ENCODE measurements at places on chromosomes 7 and 10.

- H3K4me1 ChIP-seq = no peaks in the 10 kb centered on the region
- no peak overlapping the region for H3K27ac ChIP-seq
- no peak for DNase-seq
- peaks cover 27% of the 10 kb centered on the region for H3K36me3 ChIP-seq
- no peak overlapping the region for H3K4me3 ChIP-seq
Observed at GRCh38 chr10:122931088-122931906, 20.9 kb downstream of the FAM24A start.

GRCh38 chr7:143413123-143413522, 4.5 kb upstream of the EPHA1 start:
- H3K4me3 ChIP-seq = no peak overlapping the region
- peaks cover 71% of the 10 kb centered on the region for H3K4me1 ChIP-seq
- no peaks in the 10 kb centered on the region for H3K36me3 ChIP-seq
- no peak for DNase-seq
- no peak overlapping the region for H3K27ac ChIP-seq
- H3K27me3 ChIP-seq = peaks cover 14% of the 10 kb centered on the region

GRCh38 chr7:32525839-32526238, 30.6 kb downstream of the AVL9 start:
- H3K4me3 ChIP-seq = no peak overlapping the region
- no peaks in the 10 kb centered on the region for H3K27me3 ChIP-seq
- DNase-seq = no peak
- peaks cover 7% of the 10 kb centered on the region for H3K4me1 ChIP-seq
- no peak overlapping the region for H3K27ac ChIP-seq

GRCh38 chr7:76165973-76166403, 35.7 kb upstream of the SRRM3 start:
- no peak for DNase-seq
- H3K36me3 ChIP-seq = no peaks in the 10 kb centered on the region
- peak overlapping the region; percentile 98 for H3K27ac ChIP-seq
- H3K27me3 ChIP-seq = peaks cover 6% of the 10 kb centered on the region
- H3K4me1 ChIP-seq = peaks cover 17% of the 10 kb centered on the region
- peak overlapping the region; percentile 83 for H3K4me3 ChIP-seq

DNA sequence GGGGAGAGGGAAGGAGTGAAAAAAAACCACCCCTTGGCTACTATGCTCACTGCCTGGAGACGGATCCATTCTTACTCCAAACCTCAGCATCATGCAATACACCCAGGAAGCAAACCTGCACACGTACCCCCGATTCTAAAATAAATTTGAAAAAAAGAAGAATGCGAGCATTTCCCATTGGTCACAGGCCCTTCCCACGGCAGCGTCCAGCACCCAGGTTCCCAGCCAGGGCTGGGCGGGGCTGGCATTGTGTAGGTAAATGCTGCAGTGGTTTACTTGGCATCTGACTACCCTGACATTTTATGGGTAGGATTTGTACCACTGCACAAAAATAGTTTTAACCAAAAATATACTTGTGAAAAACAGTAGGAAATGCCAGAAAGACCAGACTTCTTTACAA, 418.9 kb downstream of the DNAJB6 start:
- no peak for DNase-seq
- no peak overlapping the region for H3K27ac ChIP-seq
- H3K36me3 ChIP-seq = no peaks in the 10 kb centered on the region
- peaks cover 11% of the 10 kb centered on the region for H3K27me3 ChIP-seq
- H3K4me3 ChIP-seq = no peak overlapping the region

GRCh38 chr7:99468336-99468918, 2.5 kb upstream of the ATP5MF start:
- no peak for DNase-seq
- no peak overlapping the region for H3K4me3 ChIP-seq
- no peak overlapping the region for H3K27ac ChIP-seq
- H3K4me1 ChIP-seq = peaks cover 33% of the 10 kb centered on the region
- H3K36me3 ChIP-seq = peaks cover 17% of the 10 kb centered on the region

DNA sequence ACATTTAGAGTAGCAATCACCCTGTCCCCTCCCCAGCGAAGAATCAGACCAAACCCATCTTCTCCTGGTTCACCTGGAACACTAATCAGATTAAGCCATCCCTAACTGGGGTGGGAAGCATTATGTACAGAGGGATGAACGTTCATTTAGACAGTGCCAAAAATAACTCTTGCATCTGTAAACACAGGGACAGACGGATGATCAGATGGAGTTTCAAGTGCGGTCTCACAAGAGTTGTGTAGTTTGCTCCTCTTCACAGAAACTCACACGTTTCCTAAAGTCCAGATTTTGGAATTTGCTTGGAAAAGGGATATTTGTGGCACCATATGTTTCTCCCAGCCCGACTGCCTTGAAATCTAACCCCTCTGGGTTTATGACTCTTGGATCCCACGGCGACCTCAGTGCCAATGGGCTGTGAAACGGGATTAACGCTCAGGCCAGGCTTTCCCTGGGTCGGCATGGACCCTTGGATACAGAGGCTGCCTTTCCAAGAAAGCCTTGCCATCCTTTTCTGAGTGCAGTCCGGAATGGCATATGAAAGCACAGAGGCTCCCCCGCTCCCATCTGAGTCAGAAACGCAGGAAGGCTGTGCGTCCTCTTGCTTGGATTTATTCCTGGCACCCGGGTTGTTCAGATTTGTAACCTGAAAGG, 293.2 kb upstream of the HABP2 start:
- DNase-seq = peak; percentile 14
- H3K4me1 ChIP-seq = peaks cover 59% of the 10 kb centered on the region
- peaks cover 3% of the 10 kb centered on the region for H3K27me3 ChIP-seq
- peak overlapping the region; percentile 63 for H3K27ac ChIP-seq
- H3K36me3 ChIP-seq = no peaks in the 10 kb centered on the region

GRCh38 chr10:49335364-49335972, 36.5 kb downstream of the C10orf71 start:
- no peak for DNase-seq
- H3K4me1 ChIP-seq = no peaks in the 10 kb centered on the region
- H3K27ac ChIP-seq = no peak overlapping the region
- H3K27me3 ChIP-seq = peaks cover 8% of the 10 kb centered on the region
- H3K36me3 ChIP-seq = no peaks in the 10 kb centered on the region

DNA sequence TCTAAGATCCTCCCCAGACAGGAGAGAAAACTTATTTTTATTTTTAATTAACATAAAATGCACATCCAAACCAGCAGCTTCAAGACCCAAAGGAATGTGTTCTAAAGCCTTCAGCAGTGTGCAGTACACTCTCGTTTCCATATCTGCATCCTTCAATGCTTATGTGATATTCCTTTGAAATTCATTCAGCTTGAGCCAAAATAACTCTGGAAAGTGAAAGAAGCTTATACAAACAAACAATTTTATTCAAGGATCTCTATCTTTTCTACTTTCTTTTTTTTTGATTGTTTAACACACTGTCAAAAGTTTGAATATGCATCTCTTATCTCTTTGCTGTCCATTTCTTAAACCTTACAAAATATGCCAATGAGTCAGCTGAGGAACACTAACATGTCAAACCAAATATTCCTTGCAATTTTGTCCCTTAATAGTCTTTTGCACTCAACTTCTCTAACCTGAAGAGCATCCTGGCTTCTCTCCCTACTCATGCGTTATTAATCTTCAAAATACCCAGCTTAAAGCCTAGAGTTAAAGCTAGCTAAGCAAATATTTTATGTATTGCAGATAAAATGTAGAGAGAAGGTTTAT, 124.3 kb downstream of the THSD7A start:
- H3K36me3 ChIP-seq = no peaks in the 10 kb centered on the region
- H3K27me3 ChIP-seq = no peaks in the 10 kb centered on the region
- H3K4me1 ChIP-seq = no peaks in the 10 kb centered on the region
- no peak overlapping the region for H3K4me3 ChIP-seq

DNA sequence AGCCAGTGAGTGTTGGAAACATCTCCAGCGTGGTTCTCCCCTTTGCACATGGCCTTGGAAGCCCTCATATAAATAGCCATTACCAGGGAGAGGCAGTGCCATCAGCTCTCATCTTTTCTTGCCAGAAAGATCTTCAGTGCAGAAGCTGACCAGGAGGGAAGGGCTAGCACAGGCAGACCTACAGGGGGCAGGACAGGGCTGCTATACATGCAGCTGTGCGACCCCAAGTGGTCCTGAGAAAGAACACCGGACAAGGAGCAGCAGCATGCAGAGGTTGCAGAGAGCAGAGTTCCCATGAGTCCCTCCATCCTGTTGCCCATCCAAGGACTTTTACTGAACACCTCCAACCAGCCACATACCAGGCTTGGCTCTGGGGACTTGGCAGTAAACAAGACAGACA, 17.1 kb downstream of the GRID1 start:
- peak; percentile 60 for DNase-seq
- peaks cover 24% of the 10 kb centered on the region for H3K27me3 ChIP-seq
- peaks cover 5% of the 10 kb centered on the region for H3K4me1 ChIP-seq
- H3K36me3 ChIP-seq = no peaks in the 10 kb centered on the region
- H3K27ac ChIP-seq = no peak overlapping the region

GRCh38 chr10:103295374-103296015, 18.6 kb downstream of the INA start:
- no peak for DNase-seq
- H3K4me1 ChIP-seq = no peaks in the 10 kb centered on the region
- no peak overlapping the region for H3K4me3 ChIP-seq

- peak overlapping the region; percentile 96 for H3K27ac ChIP-seq
- H3K27me3 ChIP-seq = no peaks in the 10 kb centered on the region
- no peak overlapping the region for H3K4me3 ChIP-seq
- DNase-seq = no peak
Observed at GRCh38 chr10:77905086-77905748, 21.3 kb downstream of the DLG5 start.

DNA sequence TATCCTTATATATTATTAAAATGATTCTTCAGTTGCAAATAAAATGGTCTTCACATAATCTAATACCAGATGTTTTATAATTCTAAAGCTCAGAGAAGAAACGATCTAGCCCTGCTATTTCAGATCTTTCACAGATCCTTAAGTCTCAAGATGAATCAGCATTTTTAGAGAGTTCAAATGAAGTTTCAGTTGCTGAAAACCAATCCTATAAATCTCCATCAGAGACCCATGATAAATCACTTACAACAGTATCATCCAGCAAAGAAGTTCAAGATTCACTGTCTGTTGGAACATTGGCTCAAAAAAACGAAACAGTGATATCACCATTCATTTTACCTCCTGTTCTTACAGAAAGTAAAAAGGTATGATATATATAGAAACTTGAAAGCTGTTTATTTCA, 137.0 kb downstream of the CCDC7 start:
- H3K4me3 ChIP-seq = no peak overlapping the region
- H3K27me3 ChIP-seq = peaks cover 3% of the 10 kb centered on the region
- no peaks in the 10 kb centered on the region for H3K4me1 ChIP-seq
- DNase-seq = no peak
- no peaks in the 10 kb centered on the region for H3K36me3 ChIP-seq

DNA sequence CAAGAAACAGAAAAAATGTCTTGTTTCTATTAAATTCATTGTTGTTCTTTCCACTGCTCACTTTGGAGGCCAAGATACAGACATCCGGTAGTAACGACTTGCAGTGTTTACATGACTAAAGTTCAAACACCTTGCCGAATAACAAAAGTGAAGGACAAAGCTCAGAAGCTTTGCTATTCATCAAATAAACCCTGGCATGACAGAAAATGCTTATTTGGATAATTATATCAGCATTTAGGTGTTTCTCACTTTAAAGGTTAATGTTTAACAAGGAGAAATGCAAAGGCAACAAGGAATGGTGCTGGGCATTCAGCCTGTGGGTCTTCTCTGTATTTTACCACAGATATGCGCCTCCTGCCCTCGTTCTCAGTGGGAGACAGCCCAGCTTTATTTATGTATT, 5.4 kb upstream of the PTF1A start:
- H3K27me3 ChIP-seq = peaks cover 94% of the 10 kb centered on the region
- no peaks in the 10 kb centered on the region for H3K36me3 ChIP-seq
- peaks cover 6% of the 10 kb centered on the region for H3K4me1 ChIP-seq
- H3K27ac ChIP-seq = no peak overlapping the region

- no peak overlapping the region for H3K4me3 ChIP-seq
- peaks cover 60% of the 10 kb centered on the region for H3K4me1 ChIP-seq
- peaks cover 8% of the 10 kb centered on the region for H3K27me3 ChIP-seq
- H3K36me3 ChIP-seq = no peaks in the 10 kb centered on the region
Observed at GRCh38 chr7:94348142-94348541, 46.6 kb upstream of the COL1A2 start.

DNA sequence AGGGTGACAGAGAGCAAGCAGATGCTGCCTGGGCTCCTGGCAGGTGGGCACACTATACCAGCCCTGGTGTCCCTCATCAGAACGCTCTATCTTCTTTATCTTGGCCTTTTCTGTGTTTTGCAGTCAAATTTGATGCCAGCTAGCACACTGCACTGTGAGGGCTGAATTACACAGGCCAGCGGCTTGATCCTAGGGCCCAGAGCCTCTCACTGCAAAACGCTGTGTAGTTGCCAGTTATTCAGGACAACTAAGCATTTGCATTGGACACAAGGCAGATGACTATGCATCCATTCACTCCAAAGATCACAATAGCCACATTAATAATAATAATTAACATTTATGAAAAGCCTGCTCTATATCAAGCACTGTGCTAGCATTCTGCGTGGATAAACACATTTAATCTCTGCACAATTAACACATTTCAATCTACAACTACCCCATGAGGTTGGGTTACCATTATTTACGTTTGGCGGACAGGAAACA, 100.3 kb downstream of the PAXIP1 start:
- H3K4me1 ChIP-seq = peaks cover 6% of the 10 kb centered on the region
- H3K27ac ChIP-seq = no peak overlapping the region
- H3K36me3 ChIP-seq = no peaks in the 10 kb centered on the region
- H3K27me3 ChIP-seq = peaks cover 3% of the 10 kb centered on the region

All from nephron progenitor cell (in vitro differentiated cells).